ENCODE measurements at places on chromosomes 5 and 9.

- no peak for DNase-seq
Observed at GRCh38 chr5:35593338-35593737, 24.3 kb upstream of the SPEF2 start.

DNA sequence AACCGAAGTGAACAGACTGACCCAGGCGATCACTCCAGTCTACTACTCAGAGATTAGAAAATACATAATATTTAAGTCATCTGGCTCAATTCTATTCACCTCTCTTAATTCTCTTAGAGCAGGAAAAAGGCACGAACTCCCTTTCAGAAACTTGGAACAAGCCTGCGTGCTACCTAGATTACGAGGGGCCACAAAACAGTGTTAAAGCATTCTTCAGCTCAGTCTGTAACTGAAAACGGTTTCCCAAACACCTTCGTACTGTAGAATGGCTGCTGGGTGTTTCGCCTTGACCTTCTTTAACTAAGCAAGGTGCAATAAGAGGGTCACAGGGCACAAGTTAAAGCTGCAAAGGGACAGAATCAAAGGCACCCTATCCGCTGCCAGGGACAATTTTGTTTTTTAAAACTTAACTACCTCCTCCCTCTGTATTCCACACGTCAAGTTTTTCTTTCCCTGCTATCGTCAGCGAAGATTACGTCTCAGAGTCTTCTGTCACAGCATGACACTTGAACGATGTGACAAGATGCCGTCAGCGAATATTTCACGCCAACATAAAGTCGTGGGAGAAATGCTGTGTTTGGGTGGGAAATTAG is 687 bp downstream of the LYSMD3 start:
- peak; percentile 25 for DNase-seq

DNA sequence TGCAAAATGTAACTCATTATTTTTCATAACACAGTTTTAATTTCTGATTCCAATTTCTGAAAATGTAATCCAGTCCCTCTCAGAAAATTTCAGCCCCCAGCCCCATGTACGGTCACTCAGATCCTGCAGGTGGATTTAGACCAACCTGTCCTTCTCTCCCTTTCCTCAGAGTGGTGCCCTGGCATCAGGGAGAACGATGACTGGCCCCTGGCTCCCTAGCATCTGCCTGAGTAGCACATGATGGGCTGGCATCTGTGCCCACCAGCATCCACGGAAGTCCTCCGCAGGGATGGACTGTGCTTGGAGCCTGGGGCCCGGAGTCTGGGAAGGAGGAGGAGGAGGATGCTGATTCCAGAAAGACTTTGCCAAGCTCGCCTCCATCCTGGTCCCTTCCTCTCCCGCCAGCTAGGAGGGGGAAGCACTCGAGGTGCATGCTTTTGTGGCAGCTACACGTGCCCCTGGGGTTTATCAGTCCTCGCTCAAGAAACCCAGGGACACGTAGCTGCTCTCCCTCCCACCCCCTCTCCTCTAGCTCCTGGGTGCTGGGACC is 54.4 kb upstream of the RUFY1 start:
- no peak for DNase-seq

GRCh38 chr9:105127863-105128220 is 116.6 kb upstream of the SLC44A1 start:
- DNase-seq, result no peak

DNA sequence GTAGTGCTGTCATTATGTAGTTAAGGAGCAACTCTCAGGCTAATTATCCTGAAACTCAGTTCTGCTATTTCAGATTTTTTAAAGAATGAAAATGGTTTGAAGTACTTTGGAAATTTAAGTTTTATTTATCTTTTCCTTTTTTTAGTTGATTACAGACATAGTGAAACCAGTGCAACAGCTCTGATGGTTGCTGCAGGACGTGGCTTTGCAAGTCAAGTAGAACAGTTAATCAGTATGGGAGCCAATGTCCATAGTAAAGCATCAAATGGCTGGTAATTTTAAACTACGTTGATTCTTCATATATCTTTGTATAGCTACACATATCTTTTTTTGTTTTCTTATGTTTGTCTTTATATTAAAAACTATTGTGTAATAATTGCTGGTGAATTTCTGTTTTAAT is 34.9 kb downstream of the YTHDC2 start:
- no peak for DNase-seq

GRCh38 chr5:172776235-172776594 is 5.2 kb upstream of the DUSP1 start:
- no peak for DNase-seq

- DNase-seq, result peak; percentile 0
Observed at GRCh38 chr5:172505845-172506244, 51.5 kb upstream of the SH3PXD2B start.

GRCh38 chr9:117825609-117826347 is 121.6 kb downstream of the TLR4 start:
- no peak for DNase-seq

DNA sequence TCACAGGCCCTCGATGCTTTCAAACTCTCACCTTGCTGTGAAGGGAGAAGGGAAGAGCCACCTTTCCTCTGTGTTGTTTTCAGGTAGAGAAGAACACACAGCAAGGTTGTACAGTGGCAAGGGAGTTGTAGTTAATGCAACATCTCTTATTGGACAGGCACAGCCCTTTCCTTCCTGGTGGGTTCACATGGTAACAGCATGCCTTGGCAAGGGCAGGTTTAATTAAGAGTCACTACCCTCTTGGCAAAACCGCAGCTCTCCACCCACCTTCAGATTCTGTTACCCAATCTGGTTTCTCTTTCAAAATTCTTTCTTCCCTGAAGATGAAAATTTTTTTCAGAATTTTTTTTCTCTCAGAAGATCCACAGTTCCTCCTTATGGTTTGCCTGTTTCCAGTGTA is 253.1 kb downstream of the TLR4 start:
- DNase-seq, result no peak

DNA sequence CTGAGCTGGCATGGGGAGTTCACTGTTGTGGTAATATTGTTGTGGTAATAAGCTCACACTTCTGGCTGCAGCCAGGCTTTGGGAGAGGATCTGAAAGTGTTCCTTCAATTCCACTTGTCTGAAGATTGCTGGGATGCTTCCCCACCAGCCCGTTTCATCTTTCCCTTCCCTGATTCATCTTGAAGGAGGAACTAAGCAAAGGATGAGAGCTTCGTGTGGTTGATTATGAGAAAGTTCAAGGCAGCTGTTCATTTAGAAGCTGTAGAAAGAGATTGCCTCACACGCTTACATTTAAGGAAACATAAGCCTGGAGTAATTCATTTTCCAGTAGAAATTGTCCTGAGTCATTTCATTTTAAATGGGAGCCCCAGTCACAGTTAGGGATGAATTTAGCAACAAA is 122.4 kb upstream of the GAS1 start:
- no peak for DNase-seq

- DNase-seq, result no peak
Observed at GRCh38 chr9:109181284-109181683, 14.2 kb upstream of the FRRS1L start.

DNA sequence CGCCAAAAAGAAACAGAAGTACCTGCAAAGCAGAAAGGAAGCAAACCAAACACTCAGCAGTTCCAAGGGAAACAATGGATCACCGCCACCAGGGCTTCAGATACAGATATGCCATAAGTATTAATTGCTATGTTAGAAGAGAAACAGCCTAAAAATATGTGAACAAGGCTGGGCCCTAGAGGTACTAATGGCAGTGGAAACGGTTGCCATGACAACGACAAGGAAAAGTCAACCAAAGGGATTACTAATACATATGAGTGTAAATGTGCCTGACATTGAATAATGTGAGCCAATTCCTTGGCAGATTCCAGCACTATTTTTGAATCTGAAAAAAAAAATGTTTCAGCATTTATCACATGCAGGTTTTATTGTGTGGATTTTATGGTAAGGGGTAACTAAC is 75.0 kb downstream of the CAVIN4 start:
- no peak for DNase-seq
